Stimulated activated CD8-positive, alpha-beta memory T cell treated with anti-CD3 and anti-CD28 coated beads, Interleukin-4, amount 100 ng/mL, for 1 hour (primary cell): ENCODE measurements at places on chromosomes 12 and 14.

GRCh38 chr12:60265741-60266140 lies 669.9 kb downstream of the SLC16A7 start:
- DNase-seq, result no peak

DNA sequence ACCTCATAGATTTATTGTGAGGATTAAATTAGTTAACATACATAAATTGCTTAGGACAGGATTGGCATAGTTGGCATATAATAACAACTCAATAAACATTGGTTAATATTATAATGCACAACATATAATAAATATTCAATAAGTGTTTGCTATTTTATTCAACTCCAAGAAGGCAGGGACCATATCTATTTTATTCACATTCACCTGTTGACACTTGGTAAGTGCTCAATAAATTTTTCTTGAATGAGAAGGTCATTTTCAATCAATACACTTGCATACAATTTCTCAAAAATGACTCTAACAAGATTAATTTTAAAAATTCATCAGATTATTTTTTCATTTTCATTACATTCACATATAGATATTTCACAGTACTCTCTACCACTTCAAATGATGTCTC lies 12.4 kb upstream of the NUP107 start:
- no peak for DNase-seq

- no peak for DNase-seq
Observed at GRCh38 chr14:53016919-53017318, 66.1 kb upstream of the FERMT2 start.

DNA sequence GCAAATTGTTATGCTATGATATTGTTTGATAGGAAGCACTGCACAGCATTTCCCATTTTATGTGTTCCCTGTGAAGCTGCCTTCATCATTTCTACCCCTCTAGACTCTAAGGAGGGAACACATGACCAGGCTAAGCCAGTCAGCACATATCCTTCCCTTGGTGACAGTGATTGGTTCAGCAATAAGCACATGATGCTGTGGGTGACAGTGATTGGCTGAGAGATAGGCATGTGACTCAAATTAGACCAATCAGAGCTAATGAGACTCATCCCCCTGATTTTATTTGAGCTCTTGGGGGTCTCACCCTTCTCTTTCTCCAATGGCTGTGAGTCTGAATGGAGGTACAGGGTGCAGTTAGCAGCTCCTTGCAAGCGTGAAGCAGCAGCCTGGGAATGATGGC lies 195.2 kb downstream of the NUAK1 start:
- DNase-seq, result no peak

- no peak for DNase-seq
Observed at GRCh38 chr12:9991876-9992275, 7.0 kb downstream of the CLEC1B start.

GRCh38 chr12:84757978-84758377 lies 154.6 kb downstream of the SLC6A15 start:
- DNase-seq, result no peak

DNA sequence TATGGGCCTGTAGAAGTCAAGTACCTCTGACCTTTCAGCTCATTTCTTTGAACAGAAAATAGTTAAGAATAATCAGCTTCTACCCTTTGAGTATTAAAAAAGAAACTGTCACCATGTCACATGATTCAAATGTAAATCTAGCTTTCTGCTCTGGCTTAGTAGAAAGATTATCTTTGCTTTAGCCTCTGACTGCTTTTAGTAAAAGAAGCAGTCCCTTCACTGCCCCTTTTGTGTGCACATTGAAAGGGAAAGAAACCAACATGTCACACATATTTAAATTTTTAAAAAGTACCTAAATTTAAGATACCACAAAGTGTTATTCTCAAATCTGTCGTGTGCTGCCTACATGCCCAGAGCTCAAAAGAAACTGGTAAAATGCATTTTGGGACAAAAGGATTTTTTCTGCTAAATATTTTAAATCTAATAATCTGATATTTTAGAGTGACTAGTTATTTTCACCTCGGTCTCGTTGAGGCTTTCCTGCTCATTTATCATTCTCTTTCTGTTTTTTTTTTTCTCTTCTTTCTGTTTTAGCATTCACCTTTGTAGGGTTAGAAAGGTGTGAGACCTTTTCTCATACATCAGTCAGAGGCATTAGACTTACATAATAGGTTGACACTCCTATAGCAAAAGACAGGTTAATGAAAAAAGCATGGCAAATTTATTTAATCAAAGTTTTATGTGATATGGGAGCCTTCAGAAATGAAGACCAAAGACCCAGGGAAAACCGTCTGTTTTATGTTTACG lies 41.3 kb downstream of the SLC16A7 start:
- DNase-seq, result no peak

- no peak for DNase-seq
Observed at GRCh38 chr12:82090165-82090564, 268.0 kb downstream of the CCDC59 start.

- DNase-seq, result no peak
Observed at GRCh38 chr14:50320283-50320682, 8.2 kb downstream of the DMAC2L start.

DNA sequence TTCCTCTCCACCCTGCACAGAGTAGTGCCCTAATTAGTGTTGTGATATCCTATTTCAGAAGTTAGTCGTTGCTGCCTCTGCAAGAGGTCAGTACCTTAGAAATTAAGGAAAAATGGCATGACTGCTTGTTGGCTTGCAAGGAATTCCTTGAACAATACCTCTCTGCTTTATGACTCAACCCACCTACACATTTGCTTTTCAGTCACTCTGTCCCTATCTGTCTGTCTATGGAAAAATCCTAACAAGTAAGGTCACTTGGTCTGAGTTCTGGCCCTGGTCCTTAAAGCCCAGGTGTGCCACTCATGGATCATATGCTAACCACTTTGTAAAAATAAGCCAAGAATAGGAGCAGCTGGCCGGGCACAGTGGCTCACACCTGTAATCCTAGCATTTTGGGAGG lies 116.4 kb upstream of the ATF1 start:
- DNase-seq, result no peak

GRCh38 chr14:90815572-90815821 lies 733 bp downstream of the TTC7B start:
- no peak for DNase-seq

GRCh38 chr14:92756446-92756845 lies 8.0 kb upstream of the LGMN start:
- DNase-seq, result no peak

DNA sequence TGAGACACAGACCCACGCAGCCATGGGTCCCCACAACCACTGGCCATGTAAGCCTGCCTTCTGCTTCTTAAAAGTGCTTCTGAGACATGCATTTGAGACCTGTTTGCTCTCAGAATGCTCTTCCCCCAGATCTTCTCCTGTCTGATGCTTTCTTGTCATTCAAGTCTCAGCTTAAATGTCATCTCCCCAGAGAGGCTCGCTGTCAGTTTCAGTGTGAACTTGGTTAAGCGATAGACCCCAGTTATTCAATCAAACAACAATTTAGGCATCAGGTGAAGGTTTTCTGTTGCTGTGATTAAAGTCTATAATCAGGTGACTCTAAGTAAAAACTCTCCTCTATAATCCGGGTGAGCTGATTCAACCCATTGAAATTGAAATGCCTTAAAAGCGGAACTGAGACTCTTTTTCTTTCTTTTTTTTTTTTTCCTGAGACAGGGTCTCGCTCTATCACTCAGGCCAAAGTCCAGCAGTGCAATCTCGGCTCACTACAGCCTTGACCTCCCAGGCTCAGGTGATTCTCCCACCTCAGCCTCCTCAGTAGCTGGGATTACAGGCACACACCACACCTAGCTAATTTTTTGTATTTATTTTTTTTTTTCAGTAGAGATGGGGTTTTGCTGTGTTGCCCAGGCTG lies 123.4 kb downstream of the KSR2 start:
- DNase-seq, result no peak

DNA sequence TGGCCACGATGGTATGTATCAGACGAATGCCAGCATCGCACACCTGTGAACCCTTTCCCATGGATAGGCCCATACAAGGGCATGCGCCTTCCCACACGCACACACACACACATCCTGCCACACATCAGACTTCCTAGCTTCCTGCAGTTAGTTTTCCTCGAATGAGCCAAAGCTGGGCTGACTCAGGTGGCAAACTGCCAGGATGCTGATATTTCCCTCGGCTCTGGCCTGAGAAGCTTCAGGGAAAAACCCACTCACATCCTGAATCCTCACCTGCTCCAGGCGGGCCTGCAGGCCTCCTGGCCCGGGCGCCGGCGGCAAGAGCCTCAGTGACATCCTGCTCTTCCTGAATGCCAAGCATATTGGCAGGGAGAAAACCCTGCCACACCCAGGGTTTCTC lies 22.4 kb downstream of the CALM1 start:
- DNase-seq, result no peak

- DNase-seq, result no peak
Observed at GRCh38 chr14:53545217-53545616, 392.1 kb upstream of the DDHD1 start.

DNA sequence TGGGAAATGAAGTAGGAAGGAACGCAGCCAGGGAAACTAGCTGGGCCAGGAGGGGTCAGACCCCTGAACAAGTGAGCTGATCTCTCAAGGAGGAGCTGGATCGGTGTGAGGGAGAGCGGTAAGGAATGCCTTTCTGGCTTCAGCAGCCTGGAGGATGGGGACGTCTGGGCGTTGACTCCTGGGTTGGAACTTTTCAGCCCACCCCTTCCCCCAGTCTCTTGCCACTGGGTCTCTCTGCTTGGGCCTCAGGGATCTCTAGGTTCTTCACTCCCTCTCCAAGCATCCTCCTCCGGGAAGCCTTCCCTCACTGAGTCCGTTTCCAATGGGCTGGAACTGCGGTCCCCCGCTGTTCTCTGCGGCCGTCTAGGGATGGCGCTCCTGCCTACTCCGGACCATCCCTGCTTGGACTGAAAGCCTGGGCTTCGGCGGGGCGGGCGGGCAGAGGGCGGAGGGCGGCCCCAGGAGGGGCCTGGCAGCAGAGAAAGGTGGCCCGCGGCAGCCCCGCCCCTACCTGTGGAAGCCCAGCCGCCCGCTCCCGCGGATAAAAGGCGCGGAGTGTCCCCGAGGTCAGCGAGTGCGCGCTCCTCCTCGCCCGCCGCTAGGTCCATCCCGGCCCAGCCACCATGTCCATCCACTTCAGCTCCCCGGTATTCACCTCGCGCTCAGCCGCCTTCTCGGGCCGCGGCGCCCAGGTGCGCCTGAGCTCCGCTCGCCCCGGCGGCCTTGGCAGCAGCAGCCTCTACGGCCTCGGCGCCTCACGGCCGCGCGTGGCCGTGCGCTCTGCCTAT lies at the start of gene KRT7:
Gene KRT7, plus strand, starts transcription at position 570 of the 788 bp plus-strand sequence. Its CDS starts 54 bp downstream, at position 624.
- DNase-seq, result no peak

- no peak for DNase-seq
Observed at GRCh38 chr14:93030761-93031160, 85.0 kb downstream of the ITPK1 start.

DNA sequence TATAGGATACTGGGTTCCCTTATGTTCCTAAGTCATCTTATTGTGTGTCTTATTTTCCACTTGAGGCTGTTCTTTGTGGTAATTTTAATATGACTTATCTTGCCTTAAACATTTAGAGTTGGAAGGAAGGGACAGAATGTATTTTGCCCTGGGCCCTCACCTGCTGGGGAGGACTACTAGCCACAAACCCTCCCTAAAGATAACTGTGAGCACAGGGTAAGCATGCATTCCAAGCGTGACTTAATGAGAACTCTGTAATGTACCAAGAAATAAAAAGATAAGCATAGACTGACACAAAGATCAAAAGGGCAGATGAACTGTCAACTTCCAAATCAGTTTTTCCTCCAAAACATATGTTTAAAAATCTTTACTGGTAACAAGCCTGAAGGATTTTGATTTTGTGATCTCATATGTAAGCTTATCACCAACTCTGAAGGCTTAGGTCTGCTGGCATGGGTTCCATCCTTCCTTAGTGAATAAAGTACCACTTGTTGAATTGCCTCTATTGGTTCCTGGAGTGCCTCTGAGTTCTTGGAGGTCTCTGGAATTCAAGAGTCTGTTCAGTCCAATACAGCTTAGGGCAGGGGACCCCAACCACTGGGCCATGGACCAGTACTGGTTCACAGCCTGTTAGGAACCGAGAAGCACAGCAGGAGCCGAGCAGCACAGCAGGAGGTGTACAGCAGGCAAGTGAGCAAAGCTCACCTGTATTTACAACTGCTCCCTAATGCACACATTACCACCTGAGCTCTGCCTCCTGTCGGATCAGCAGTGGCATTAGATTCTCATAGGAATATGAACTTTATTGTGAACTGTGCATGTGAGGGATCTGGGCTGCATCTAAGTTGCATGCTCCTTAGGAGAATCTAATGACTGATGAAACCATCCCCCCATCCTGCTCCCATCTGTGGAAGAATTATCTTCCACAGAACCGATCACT lies 29.8 kb upstream of the NFYB start:
- no peak for DNase-seq

DNA sequence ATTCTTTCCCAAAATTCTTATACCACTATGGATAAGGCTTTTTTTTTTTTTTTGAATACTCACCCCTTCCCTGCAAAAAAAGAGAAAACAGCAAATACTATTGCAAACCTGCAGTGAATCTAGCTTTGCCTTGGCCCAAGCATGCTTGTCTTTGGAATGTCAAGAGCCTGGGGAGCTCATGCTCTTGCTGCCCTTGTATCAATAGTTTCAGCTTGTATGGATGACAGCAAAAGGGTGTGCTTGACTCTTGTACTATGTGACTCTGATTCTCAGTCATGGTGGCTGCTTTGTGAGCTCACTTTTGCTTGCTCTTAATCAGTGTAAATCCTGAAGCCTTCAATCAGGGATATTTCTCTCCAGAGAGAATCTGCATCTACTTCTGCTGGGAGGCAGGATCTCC lies 149.2 kb downstream of the EMP1 start:
- no peak for DNase-seq
